SJCRH30 (cell line): ENCODE measurements at places on chromosomes 12 and 14. TPM values are rescaled to one million over a fixed set of nuclear protein-coding genes. Genes with fewer than 3 reads are reported as not detected.

DNA sequence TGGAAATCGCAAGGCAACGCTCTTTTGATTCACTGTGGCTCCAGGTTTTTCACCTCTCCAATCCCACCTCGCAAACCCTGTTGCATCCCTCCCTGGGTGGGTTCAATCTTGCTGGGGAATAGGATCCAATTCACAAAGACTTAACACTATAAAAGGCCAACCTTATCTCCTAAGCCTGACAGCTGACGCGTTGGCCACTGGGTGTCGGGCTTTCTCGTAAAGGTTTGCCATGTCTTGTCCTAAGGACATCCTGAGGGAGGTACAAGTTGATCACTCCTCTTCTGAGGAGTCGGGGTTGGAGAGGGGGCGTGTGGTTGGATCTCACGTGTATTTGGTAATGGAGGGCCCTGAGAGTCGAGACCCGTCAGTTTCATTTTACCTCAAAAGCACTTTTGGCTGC lies 112.6 kb upstream of the FZD10 start:
- H3K4me1 ChIP-seq: no peaks in the 10 kb centered on the region; the same call in 1 of the 2 replicates
- H3K4me3 ChIP-seq: no peak overlapping the region
- no peaks in the 10 kb centered on the region for H3K36me3 ChIP-seq
- H3K27me3 ChIP-seq: no peaks in the 10 kb centered on the region
- H3K27ac ChIP-seq: no peak overlapping the region
- DNase-seq: no peak

DNA sequence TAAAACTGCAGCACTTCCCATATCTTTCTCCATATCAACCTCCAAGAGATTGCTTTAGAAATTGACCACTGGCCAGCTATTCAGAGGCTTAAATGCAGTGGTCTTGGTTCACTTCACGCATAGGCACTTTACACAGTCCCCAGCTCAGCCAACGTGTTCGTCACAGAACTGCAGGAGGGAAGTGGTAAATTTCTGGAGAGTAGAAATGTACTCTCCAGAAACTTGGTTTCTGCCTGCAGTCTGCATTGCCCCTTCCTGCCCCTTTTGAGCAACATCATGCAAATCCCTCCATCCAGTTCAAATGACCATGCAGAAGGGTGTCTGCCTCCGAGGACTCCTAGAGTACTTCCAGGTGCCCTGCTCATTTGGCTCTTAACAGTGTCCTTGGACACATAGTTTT lies 42.7 kb upstream of the NEDD1 start:
- no peaks in the 10 kb centered on the region for H3K4me1 ChIP-seq
- DNase-seq: no peak
- no peaks in the 10 kb centered on the region for H3K27me3 ChIP-seq
- H3K4me3 ChIP-seq: no peak overlapping the region

Gene FUT8
- total RNA-seq: 11.0 and 12.2 TPM in 2 replicates

Gene RPGRIP1
- not detected in 2 replicates for total RNA-seq

DNA sequence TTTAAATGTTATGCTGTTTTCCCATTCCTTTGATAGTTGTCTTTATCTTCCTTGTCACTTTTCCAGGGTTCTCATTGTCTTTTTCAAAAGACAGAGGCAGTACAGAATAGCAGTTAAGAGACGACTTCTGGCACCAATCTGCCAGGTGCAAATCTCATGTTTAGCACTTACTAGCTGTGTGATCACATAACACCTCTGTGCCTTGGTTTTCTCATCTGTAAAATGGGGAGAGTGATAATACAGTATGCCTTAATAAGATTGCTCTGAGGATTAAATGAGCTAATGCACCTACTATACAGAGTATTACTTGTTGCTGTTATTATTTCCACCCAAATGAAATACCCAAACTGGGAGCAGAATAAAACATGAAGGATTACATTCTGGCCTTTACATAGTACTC lies 4.8 kb downstream of the GPR135 start:
- H3K36me3 ChIP-seq: peaks cover 48% of the 10 kb centered on the region
- H3K4me1 ChIP-seq: peaks cover 6% of the 10 kb centered on the region; the same call in 1 of the 2 replicates
- no peak for DNase-seq
- no peak overlapping the region for H3K27ac ChIP-seq

DNA sequence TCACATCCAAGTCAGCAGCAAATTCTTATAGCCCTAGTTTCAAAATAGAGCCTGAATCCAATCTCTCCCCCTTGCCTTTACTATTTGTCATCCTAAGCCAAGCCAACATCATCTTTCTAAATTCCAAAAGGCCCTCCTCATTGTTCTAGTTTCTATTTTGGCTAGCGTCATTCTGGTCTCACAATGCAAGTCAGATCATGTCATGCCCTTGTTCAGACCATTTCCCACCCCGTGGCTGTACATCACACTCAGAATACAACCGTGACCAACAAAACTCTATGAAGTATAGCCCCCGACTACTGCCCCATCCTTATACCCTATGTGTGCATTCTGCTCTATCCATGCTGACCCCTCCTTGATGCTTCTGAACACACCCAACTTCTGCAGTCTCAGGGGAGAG lies 12.3 kb upstream of the GNG2 start:
- H3K4me3 ChIP-seq: no peak overlapping the region
- H3K36me3 ChIP-seq: no peaks in the 10 kb centered on the region
- no peaks in the 10 kb centered on the region for H3K27me3 ChIP-seq

Gene ZNF140
- total RNA-seq: 9.4 and 11.9 TPM in 2 replicates

Gene INHBC
- total RNA-seq: 0.28 and 0.41 TPM in 2 replicates

DNA sequence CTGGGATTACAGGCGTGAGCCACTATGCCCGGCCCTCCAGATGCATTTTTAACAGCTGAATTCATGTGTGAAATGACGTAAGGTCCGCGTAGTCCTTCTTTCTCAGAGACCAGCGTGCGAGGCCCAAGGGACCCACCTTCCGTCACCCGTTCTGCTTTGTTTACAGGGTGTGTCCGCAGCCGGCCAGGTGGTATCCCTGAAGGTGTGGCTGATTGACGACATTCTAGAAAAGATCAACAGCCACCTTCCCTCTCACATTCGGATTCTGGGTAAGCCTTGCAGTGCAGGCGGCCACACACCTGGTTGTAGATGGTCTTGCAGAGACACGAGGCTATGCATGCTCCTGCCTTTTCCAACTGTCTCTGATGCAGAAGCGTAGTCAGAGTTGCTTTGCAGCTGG lies 9.9 kb downstream of the PUS1 start:
- H3K4me3 ChIP-seq: no peak overlapping the region
- H3K27ac ChIP-seq: no peak overlapping the region
- DNase-seq: no peak
- H3K4me1 ChIP-seq: no peaks in the 10 kb centered on the region

- no peaks in the 10 kb centered on the region for H3K36me3 ChIP-seq
- H3K4me3 ChIP-seq: no peak overlapping the region
- H3K4me1 ChIP-seq: no peaks in the 10 kb centered on the region
- no peak overlapping the region for H3K27ac ChIP-seq
- no peaks in the 10 kb centered on the region for H3K27me3 ChIP-seq
Measured at GRCh38 chr12:70759161-70759918, 122.1 kb upstream of the PTPRB start.

Gene FBXO21
- total RNA-seq: 54.1 and 68.9 TPM in 2 replicates

Gene FKBP3
- 104 and 120 TPM in 2 replicates for total RNA-seq

GRCh38 chr12:66709457-66709773 lies 30.5 kb upstream of the GRIP1 start:
- no peaks in the 10 kb centered on the region for H3K36me3 ChIP-seq
- no peak overlapping the region for H3K4me3 ChIP-seq
- no peaks in the 10 kb centered on the region for H3K27me3 ChIP-seq
- no peaks in the 10 kb centered on the region for H3K4me1 ChIP-seq
- DNase-seq: no peak
- H3K27ac ChIP-seq: no peak overlapping the region

DNA sequence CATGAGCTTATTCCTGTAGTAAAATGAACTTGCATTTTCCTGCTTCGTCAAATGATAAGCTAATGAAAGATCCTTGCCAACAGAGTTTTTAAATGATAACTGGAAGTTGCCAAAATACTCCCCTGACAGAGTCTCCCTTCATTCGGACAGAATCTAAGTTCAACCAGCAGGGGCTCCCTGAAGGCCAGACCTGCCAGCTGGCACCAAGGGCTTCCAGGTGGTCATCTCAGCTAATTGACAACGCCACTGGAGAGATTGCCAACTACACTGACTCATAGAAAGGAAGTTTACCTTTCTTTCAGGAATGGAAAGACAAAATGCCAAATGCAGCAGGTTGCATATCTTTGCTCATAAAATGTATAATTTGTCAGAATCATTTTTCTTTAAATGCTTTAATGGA lies 462.8 kb downstream of the GXYLT1 start:
- H3K27ac ChIP-seq: no peak overlapping the region
- H3K27me3 ChIP-seq: no peaks in the 10 kb centered on the region
- DNase-seq: no peak
- H3K4me3 ChIP-seq: no peak overlapping the region
- H3K4me1 ChIP-seq: no peaks in the 10 kb centered on the region
